NCI-H2081 (cell line): ENCODE measurements at places on chromosomes 12 and 14.

DNA sequence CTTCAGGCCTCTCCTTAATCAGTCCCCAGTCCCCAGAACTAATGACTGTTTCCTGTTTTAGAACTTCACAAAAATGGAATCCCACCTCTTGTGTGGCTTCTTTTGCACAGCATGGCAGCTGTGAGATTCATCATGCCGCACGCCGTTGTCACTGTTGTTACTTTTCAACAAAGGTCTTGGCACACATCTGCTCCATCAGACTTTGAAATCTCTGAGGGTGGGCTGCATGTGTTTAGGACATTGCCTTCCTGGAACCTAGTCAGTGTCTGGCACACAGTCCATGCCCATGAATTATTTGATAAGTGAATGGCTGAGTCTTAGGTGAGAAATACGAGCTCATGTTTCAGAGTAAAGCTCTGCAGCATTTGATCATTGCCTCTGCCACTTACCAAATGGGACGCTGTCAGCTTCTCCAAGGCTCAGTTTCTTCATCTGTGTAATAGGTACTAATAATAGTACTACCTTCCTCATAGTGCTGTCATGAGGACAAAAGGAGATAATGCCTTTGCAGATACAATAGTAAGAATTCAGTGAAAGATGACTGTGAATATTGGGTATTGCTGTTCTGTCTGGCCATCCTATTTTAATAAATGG, 90.4 kb downstream of the SRRM4 start:
- DNase-seq: no peak

DNA sequence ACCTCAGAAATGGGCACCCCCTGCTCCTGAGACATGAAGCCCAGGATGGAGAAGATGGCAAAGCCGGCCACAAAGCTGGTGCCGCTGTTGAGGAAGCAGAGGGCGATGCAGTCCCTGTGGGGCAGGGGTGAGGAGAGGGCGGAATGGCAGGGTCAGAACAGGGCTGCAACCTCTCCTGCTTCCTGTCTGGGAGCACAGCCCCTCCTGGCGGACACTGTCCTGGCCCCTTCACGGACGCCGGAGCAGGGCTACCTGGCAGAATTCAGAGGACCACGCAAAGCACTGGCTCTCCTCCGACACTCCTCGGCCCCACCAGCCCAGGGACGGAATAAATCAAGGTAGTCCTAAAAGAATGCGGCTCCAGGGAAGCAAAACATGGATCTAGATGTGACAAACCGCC, 12.4 kb upstream of the SLC6A12 start:
- no peak for DNase-seq

GRCh38 chr14:97021001-97021400, 223.8 kb downstream of the VRK1 start:
- no peak for DNase-seq

DNA sequence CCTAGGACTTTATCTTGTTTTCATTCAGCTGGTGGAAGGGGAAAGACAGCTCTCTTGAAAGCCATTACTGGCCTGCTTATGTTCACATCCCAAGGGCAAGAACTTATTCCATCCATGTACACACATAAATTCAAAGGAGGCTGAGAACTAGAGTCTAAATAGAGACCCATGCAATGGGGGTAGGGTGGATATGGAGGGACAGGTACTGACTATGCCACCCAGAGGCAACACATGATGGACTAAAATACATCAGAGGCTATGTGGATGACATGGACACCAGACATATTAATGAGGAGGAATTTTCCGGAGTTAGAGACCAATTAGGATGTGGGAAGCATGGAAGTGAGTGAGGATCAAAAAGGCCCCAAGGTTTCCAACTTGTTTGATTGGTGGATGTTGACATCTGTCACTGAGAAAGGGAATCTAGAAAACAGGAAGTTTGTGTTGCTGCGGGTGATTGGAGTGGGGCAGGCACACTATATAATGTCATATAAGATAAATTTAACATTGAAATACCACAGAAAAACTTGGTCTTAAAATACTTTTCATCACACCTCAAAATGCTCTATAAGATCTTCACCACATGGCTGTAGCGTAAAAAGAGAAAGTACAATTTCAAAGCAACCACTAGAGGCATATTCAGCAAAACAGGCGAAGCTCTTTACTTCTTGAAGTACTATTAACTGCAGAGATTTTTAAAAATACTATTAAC, 130.4 kb downstream of the GRIP1 start:
- no peak for DNase-seq

- DNase-seq: no peak
Observed at GRCh38 chr14:54457609-54457996, 16.4 kb upstream of the CNIH1 start.

DNA sequence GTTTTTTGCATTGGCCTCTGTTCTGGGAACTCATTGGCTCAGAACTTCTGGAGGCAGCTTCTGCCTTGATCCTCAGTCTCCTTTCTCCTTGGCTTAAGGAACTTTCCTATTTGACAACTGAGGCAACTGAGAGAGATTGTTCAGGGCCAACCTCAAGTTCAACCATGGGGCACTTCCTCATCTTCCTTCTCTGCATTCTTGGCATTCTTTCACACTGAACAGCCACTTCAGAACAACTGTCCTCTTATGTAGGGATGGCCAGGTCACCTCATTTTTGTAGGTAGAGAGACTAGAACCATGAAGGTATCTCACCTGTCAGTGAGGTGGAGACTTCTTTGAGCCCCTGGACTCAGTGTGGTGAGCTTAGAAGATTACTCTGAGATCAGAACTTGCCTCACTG, 63.0 kb upstream of the NRXN3 start:
- DNase-seq: no peak

- DNase-seq: no peak
Observed at GRCh38 chr12:39389399-39390150, 53.3 kb downstream of the KIF21A start.

- no peak for DNase-seq
Observed at GRCh38 chr12:53483979-53484377, 15.3 kb downstream of the MAP3K12 start.

DNA sequence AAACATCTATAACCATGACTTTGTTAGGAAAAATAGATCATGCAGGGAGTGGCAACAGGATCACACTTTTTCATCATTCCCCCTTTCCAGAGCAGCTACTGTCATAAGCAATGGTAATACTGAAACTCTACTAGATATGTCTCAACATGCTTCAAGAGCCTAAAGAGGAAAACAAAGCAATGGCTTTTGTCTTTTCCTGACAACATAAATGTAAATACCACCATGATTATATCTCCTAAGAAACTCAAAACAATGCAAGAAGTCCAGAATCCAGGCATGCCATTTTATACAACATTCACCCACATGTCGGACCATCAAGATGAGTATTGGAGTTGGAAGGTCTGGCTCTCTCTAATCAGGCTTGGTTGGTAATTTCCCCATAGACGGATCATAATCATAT, 78.7 kb downstream of the KIF21A start:
- DNase-seq: no peak

DNA sequence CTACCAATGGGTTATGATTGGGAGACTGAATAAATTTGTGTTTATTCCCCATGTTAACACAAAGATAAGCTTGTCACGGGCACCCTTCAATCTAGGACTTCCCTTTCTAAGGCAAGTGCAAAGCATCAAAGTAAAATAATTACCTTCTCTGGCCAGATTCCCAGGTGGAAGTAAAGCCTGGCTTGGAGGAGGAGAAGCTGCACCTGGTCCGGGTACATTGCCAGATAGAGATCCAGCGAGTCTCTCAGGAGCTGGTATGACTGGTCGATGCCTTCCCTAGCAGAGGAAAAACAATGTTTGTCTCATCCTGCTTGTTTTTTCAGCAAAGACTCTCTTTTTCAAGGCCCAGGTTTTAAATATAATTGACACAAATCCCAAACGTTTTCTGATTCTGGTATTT, 24.9 kb downstream of the FBXO21 start:
- DNase-seq: peak; percentile 85

- DNase-seq: no peak
Observed at GRCh38 chr12:29505122-29505521, 7.6 kb upstream of the OVCH1 start.

DNA sequence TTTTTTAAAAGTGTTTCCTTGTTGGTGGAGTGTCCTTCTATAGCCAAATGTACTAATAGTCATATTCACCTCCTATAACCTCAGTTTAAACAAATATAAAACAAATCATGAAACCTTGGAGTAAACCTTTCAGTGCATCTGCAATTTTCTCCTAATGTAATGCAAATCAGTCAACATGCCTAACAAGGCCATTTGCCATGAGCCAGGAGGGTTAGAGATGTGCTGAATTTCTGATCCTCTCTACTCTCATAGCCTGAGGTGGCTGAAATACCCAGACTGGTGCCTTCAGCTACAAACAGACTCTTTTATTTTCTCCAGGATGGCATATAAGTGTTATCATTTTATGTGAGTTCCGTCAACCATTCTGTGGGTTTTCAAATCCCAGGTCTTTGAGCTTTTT, 908.1 kb downstream of the GALC start:
- no peak for DNase-seq

- DNase-seq: no peak
Observed at GRCh38 chr14:30915596-30915995, 41.2 kb downstream of the COCH start.

DNA sequence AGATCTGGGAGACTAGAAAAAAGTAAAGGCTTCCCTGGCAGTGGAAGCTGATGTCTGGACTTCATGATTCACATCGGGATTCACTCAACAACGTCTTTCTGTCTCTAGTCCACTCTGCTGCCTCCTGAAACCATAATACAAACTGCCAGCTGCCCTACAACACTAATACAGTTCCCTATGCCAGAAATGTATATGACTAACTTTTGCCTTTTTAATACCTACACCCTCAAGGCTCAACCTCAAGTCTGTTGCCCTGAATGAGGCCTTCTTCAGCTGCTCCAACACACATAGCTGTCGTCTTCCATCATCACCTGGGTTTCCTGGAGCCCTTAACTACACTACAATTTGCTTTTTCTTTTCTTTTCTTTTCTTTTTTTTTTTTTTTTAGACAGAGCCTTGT, 182.7 kb upstream of the BCL2L14 start:
- DNase-seq: no peak

DNA sequence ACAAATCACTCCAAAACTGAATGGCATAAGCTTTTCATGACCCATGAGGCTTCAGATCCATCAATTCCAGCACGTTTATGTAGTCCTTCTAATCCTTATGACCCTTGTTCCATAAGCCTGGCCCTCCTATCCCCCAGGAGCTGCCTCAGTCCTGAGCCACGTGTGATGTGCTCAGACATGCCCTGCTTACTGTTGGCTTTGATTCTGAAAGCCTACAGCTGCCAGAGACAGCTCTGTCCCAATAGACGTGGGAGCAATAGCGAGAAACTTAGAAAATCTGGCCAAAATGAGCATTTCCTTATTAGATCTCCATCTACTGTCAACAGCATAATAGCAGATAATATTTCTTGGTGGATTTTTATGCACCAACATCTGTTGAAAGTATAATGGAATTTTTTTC, 33.2 kb downstream of the DUSP6 start:
- DNase-seq: no peak

GRCh38 chr12:2645460-2645859, 149.3 kb upstream of the FKBP4 start:
- DNase-seq: no peak

GRCh38 chr12:28601570-28602058, 411.4 kb downstream of the CCDC91 start:
- DNase-seq: no peak

- no peak for DNase-seq
Observed at GRCh38 chr12:115160271-115161128, 476.5 kb upstream of the TBX3 start.

- DNase-seq: peak; percentile 33
Observed at GRCh38 chr14:23123419-23123818, 4.4 kb upstream of the CEBPE start.

- DNase-seq: no peak
Observed at GRCh38 chr12:4206470-4206869, 67.1 kb upstream of the CCND2 start.

DNA sequence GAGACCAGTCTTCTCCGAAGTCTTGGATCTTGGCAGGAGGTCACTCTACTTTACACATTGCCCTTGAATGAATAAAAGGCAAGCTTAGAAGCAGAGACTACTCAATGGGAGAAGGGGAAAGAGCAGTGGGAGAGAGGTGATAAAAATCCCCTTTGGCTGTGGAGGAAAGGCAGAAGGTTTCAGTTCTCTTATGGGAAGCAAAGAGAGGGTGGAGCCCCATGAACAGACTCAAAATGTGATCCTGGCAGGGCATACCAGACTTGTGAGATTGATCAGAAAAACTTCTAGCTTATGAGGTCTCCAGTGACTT, 49.6 kb upstream of the HECTD1 start:
- no peak for DNase-seq

- DNase-seq: no peak
Observed at GRCh38 chr14:63781686-63782085, 53.8 kb upstream of the SGPP1 start.

DNA sequence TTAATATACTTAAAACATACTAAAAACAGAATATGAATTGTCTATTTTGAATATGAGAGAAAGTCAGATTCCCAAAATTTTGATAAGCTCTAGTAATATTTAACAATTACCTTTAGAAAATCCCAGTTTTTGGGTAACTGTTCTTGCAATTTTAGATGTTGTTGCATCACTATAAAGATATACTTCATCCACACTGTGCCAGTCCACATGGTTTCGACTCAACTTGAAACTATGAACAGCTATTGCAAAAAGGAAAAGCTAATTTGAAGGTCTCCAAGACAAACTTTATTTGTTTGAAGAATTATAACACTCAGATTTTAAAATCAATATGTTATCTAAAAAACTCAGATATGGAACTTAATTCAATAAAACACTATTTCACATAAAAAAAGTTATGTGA, 59.9 kb downstream of the DDHD1 start:
- DNase-seq: no peak

GRCh38 chr14:94354638-94355185, 31.6 kb upstream of the SERPINA6 start:
- no peak for DNase-seq

DNA sequence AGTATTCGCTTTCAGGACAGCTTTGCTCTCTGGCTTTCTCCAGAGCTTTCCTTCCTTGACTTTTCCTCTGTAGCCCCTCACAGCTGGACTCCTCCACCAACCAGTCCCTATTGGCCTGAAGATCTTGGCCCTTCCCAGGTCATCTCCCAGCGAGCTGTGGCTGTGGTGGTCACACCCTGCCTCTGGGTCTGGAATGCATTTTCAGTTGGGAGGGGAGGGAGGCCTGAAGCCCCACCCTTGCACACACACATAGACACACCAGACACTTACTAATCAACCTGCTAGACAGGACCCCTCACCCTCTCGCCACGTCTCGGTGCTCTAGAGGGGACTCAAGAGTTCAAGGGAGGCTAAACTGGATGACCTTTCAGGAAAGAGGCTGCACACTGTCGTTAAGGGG, 13.9 kb downstream of the JDP2 start:
- no peak for DNase-seq

DNA sequence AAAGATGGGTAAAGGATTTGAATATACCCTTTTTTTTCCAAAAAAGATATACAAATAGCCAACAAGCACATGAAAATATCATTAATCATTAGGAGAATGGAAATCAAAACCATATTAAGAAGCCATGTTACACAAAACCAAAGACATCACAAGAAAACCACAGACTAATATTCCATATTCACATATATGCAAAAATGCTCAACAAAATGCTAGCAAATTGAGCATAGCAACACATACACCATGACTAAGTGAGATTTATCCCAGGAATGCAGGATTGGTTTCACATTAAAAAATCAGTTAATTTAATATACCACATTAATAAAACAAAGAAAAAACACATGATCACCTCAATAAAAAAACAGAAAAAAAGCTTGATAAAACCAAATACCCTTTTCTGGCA, 84.7 kb upstream of the LMNTD1 start:
- no peak for DNase-seq

- no peak for DNase-seq
Observed at GRCh38 chr14:63981569-63981968, 128.8 kb downstream of the SYNE2 start.

- DNase-seq: no peak
Observed at GRCh38 chr12:32859389-32859788, 37.2 kb downstream of the PKP2 start.
